BJ (cell line): ENCODE measurements at places on chromosomes 2 and 18. TPM values are rescaled to one million over a fixed set of nuclear protein-coding genes. Genes with fewer than 3 reads are reported as not detected.

MYL1 gene
- not detected in 2 replicates for polyA plus RNA-seq

HJURP gene
- 30.5 and 46.2 TPM in 2 replicates for polyA plus RNA-seq

SERPINB12 gene
- not detected in 2 replicates for polyA plus RNA-seq

DNA sequence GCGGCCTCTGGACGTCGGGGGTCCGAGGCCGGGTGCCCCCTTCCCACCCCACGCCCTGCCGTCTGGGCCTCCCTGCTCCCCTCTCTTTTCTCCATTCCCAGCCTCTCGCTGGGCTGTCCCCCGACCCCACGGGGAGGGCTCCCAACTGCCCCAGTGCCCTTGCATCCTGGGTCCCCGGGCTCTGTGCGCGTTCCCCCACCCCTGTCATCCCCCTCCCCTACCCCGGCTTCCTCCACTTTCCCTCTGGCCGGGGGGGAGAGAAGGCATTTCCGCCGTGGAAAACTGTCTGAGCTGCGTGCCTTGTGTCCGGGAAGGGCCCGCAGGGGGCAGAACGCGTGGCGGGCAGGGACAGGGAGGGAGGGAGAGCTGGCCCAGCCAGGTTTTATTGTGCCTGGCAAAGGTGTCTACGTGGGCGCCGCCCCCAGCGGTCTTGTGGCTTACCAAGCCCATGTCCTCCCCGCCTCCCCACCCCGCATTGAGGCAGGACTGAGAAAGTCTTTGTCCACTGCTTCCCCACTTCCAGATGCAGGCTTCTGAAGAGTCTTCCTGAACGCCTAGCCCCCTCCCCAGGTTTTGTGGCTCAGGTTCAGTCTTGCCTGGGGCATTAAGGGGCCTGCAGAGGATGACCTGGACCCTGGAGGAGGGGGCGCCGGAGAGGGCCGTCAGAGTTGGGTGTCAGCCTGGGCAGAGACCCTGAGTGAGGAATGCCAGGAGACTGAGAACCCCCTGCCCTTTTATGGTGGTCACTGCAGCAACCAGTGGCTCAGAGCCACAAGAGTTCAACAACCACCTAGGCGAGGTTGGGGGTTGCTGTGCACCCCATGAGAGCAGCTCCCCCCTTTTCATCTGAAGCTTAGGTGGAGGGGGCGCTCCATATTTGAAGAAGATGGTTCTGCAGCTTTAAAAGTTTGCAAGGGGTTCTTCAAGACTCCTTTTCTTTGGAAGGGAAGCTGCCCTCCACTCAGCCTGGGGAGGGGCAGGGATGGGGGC is 1.3 kb downstream of the ITM2C start:
- no peak for DNase-seq

GRCh38 chr2:130352237-130352636 is 3.6 kb upstream of the PTPN18 start:
- DNase-seq, result no peak

GRCh38 chr2:71243634-71244301 is 16.9 kb upstream of the PAIP2B start:
- DNase-seq, result no peak

DNA sequence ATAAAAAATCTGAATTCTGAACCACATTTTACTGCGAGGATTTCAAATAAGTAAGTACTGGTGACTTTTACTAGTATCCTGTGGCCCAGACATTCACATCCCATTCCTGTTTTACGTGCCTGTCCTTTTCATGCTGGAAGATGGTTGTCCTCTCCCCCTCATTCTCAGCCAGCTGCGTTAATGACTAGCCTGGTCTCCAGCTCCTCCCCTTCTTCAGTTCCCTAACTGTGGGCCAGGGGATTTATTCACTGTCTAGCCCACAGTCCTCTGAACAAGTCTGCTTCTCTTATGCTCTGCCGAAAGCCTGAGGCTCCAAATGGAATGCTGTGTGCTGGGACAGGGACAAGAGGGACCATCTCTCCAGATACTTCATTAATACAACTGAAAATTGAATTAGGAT is 373.9 kb downstream of the PTPRM start:
- DNase-seq, result no peak

DNA sequence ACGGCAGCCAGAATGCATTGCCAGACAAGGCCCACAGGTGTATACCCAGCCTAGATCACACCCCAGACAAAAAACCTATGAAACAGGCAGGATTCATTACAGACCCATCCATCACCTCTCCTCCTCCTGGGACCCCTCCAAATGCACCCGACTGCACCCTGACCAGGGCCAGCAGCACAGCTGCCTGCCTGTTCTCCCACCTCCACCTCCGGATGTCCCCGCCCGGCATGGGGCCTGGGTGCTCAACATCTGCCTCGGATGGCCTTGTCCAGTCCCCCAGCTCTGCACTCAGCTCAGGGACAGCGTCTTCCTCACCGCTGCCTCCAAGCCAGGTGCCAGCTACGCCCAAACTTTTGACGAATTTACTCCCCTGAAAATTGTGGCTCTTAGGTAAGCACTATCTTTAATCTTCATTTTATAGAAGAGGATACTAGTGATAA is 91.1 kb downstream of the TPO start:
- DNase-seq, result no peak

DNA sequence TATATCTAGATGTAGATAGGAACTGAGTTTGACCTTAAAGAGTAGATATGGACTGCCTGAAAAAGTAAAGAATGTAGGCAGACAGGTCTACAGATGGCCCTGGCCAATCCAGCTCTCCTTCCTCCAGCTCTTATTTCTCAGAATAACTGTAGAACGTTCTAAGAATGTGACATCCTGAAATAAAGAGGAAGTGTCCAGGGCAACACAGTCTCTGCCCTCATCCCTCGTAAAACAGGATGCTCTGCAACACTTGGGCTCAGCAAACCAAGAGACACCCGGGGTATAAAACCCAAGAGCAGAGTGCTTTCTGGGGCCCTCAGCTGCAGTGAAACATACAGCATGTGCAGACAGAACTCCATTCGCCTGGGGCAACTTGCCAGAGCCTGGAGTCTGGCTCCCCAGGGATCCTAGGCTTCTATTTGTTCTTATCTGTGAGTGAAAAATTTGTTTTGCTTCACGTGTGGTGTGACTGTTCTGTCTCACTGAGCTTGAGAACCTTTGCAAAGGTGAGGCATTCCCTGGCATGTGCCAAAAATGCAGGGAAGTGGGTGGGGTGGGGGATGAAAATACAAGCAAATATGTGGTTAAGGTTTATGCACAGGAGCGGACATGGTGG is 401.0 kb downstream of the SETBP1 start:
- DNase-seq, result no peak

DNA sequence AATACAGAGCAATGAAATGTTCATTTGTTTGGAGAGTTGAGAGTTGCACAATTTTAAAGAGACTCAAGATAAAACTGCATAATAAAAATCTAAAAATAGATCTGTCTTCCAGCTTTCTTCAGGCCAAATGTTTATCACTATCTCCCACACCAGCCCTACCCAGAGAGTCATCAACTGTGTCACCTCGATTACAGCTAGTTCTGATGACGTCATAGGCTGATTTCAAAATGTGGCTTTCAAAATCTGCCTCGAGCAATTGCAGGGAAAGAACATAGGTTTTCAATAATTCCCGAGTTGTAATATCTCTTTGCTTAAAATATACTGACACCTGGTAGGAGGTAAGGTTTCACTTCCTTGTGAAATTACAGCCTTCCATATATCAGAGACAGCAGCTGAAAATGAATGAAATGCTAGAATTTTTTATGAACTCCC is 677.6 kb upstream of the ID2 start:
- peak; percentile 85 for DNase-seq
